ENCODE measurements at places on chromosomes 5 and 9. TPM values are rescaled to one million over a fixed set of nuclear protein-coding genes. Genes with fewer than 3 reads are reported as not detected.

GRCh38 chr5:69415584-69415958, 655 bp downstream of the MARVELD2 start:
- DNase-seq, result peak; percentile 3

LCNL1 gene
- not detected for total RNA-seq

KIF20A gene
- 28.1 TPM for total RNA-seq

- no peak for DNase-seq
Measured at GRCh38 chr9:100281066-100281465, 71.7 kb downstream of the TEX10 start.

DNA sequence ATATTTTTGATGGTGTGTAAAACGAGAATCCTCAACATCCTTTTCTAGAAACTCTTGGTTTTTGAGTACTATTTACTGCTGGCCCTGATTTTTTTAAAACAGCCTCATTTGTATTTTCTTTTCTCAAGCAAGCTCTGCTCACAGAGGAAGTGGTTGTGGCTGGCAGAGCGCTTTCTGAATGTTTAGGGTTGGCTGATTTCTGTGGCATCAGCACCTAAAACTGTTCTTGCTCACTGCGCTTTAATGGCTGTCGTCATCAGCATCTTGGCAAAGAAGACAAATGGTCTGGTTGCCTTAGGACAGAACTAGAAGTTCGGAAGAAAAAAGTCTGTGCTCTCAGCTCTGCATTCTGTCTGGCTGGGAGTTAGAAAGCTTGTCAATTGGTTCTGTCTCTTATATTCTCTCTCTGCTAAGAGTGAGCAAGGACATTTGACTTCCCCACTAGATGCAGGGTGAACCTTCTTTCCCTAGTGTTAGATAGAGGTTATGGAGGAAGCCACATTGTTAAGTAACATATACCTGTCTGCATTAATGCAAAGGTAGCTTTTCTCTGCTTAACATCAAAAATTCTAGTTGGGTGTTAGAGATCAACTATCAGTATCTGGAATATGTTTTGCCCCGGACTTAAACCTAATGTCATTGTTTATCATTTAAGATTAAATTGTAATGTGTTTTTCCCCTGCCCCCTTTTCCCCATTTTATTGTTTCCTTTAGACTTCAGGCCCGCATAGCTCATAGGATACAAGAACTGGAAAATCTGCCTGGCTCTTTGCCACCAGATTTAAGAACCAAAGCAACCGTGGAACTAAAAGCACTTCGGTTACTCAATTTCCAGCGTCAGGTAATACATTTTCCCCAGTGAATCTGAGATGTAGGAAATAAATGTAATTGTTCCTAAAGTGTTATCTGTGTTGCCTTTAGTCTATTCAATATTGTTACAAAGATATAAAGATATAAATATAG, 39.0 kb downstream of the SMARCA2 start:
- peak; percentile 38 for DNase-seq

- peak; percentile 100 for DNase-seq
Measured at GRCh38 chr9:6149315-6149714, 66.3 kb upstream of the IL33 start.

DNA sequence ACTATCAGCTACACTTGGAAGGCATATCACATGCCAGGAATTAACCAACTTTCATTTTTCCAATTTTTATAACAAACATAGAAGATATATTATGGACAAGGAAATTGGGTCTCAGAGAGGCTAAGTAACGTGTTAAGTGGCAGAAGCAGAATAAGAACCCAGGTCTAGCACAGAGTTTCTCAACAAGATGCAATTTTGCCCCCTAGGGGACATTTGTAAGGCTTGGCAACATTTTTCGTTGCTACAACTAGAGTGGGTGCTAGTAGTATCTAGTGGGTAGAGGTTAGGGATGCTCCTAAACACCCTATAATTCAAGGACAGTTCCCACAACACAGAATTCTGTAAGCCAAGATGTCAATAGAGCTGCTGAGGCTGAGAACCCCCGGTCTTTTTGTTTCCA, 180.6 kb downstream of the SNCAIP start:
- DNase-seq, result no peak

DNA sequence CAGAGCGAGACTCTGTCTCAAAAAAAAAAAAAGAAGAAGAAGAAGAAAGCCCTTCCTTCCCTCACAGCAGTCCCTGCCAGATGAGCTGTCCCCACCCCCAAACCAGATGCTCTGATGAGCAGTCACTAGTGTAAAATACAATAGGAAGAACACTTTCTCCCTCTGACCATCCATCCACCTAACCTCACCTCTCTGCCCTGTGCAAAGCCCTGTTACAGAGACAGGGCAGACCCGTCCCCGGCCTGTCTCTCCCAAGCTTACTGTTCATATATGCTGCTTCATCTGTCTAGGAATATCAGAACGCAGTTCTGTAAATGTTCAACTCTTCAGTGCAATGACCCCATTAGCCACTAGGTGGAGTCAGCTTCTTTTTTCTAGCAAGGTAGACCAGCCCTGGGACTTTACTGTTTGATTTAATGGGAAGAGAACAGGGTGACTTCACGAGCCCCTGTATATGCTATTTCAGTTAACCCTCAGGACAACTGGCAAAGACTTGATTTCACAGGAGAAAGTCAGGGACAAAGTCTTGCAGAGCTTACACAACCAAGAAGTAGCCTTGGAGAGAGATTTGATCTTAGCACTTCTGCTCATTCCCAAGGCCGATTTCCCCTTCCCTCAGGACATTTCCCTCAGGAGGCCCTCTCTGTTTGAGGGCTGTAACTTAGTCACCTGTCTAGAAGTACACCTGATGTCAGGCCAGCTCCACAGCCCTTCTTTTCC, 14.9 kb upstream of the FGFR4 start:
- DNase-seq, result peak; percentile 81

- no peak for DNase-seq
Measured at GRCh38 chr9:83754383-83754977, 46.7 kb upstream of the UBQLN1 start.

DNA sequence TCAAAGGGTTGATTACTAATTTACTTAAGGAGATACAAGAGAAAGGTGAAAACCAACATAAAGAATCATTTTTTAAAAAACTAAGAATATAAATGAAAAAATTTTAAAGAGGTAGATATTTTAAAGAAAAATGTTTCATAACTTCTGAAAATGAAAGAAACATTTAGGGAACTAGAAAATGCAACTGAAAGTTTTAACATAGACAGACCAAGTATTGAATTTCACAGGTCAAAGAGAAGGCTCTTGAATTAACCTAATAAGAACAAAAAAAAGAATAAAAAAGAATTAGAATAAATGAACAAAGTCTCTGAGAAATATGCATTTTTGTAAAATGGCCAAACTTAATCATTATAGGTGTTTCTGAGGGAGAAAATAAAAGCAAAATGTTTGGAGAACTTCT, 16.1 kb upstream of the FAM174A start:
- no peak for DNase-seq

GRM6 gene
- not detected for total RNA-seq

DMGDH gene
- 0.40 TPM for total RNA-seq

LCN15 gene
- total RNA-seq, result 0.22 TPM
